ENCODE measurements at places on chromosomes 1 and 21.

- DNase-seq: no peak
Measured at GRCh38 chr1:96104506-96104905, 617.1 kb upstream of the PTBP2 start.

DNA sequence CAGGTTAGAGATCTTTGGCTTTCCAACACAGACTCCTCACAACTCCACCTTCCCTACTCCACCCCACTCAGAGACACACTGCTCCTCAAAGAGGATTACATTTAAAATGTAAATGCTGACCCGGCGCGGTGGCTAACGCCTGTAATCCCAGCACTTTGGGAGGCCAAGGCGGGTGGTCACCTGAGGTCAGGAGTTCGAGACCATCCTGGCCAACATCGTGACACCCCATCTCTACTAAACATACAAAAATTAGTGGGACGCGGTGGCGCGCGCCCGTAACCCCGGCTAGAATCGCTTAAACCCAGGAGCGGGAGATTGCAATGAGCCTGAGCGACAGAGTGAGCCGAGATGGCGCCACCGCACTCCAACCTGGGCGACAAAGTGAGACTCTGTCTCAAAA, 1.8 kb upstream of the ANP32E start:
- no peak for DNase-seq

DNA sequence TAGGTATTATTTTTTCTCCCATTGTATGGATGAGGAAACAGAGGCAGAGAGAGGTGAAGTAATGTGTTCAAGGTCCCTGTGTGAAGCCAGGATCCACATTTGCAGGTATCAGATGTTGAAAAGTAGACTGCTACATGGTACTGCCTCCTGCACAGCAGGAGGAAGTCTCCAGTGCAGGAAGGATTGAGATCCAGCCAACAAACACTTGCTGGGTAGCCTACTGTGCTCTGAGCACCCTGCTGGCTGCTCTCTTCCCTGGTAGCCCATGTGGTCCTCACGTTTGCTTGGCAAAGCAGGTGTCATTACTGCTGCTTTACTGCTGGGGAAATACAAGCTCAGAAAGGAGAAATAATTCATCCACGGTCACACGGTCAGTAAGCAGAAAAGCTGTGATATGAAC, 21.3 kb upstream of the GRIK3 start:
- DNase-seq: no peak

- DNase-seq: no peak
Measured at GRCh38 chr1:21350202-21350885, 60.1 kb upstream of the ECE1 start.

DNA sequence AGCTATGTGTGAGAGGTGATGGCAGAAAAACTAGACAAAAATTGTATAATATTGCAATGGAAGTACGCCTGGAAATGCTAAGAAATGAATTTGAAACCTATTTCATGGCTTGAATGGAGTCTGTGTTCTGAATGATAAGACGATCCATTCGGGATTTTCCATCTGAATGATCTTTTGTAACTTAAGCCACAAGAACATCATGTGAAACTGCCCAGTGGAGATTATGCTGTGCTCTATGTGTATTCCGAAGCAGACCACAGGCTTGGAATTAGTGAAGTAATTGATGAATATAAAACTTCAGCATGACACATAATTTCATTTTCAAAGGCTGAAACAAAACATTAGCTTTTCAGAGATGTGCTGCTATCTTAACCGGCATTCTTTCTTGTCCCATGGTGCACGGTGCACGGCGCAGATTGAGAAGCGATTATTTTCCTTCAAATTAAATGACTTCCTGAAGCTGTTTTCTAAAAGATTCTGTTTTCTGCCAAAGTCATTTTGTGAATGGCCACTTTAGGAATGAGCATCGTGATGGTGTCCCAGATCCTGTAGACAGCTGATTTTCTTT, 652.9 kb downstream of the PLA2G4A start:
- DNase-seq: no peak

GRCh38 chr1:46406881-46407608, 12.9 kb downstream of the FAAH start:
- no peak for DNase-seq

GRCh38 chr1:220841293-220841692, 38.0 kb upstream of the HLX start:
- no peak for DNase-seq

GRCh38 chr1:37748565-37748964, 16.4 kb downstream of the EPHA10 start:
- DNase-seq: no peak

GRCh38 chr1:55155522-55155921, 59.6 kb downstream of the USP24 start:
- DNase-seq: no peak

- DNase-seq: peak; percentile 93
Measured at GRCh38 chr21:37072988-37073416, at the start of the genes PIGP and TTC3. TSS of gene PIGP (minus strand) at chr21:37073071. CDS start at chr21:37072515, 556 bp downstream. TSS of gene TTC3 (plus strand) at chr21:37073254. CDS start at chr21:37087258, 14,004 bp downstream.

DNA sequence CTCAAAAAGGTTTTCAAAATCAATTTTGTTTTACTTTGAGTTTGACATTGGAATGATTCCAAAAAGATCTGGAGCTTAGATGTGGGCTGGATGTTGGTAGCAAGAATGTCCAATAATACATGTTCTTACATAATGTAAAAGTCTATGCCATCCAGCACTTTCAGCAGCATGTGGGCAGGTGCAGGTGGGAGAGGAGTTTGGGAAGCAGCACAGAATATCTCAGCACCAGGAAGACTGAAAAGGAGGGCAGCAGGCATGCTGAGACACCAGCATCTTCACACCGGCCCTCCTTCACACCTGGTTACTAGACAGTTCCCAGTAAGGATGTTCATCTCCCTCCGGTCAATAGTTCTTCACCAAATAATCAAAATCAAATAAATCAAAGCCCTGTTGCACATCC, 166.6 kb downstream of the ZBTB18 start:
- DNase-seq: no peak

- no peak for DNase-seq
Measured at GRCh38 chr21:43842742-43843141, 22.3 kb upstream of the AGPAT3 start.

GRCh38 chr1:23441446-23442148, 17.0 kb upstream of the TCEA3 start:
- DNase-seq: no peak

- DNase-seq: no peak
Measured at GRCh38 chr1:94535095-94535494, 6.5 kb downstream of the F3 start.

DNA sequence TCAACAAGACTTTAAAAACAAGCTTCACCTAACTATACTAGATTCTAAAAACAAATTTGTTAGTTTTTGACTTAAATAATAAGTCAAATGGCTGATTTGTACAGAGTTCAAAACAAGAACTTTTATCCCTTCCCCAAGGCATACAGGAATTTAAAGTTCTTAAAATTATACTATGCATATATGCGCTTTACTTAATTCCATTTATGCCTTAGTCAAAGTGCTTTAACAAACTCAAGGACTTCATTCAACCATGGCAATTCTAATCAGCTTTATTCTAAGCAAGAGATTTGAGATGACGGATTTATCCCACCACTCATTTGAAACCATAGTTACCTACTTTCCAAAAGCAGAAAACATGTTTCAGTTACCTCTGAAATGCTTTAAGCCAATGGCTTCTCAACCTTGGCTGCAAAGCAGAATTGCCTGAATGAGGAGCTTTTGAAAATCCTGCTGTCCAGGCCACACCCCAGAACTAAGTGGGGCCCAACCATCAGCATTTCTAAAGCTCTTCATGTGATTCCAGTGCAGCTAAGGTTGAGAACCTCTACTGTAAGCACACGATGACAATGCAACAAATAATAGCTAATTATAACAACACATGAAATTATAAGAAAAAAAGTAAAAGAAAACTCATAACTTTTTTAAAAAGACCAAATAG, 44.6 kb downstream of the TTLL7 start:
- no peak for DNase-seq
